Hippocampal formation (tissue), 2 donors: ENCODE measurements at places on chromosomes 11 and 22.

DNA sequence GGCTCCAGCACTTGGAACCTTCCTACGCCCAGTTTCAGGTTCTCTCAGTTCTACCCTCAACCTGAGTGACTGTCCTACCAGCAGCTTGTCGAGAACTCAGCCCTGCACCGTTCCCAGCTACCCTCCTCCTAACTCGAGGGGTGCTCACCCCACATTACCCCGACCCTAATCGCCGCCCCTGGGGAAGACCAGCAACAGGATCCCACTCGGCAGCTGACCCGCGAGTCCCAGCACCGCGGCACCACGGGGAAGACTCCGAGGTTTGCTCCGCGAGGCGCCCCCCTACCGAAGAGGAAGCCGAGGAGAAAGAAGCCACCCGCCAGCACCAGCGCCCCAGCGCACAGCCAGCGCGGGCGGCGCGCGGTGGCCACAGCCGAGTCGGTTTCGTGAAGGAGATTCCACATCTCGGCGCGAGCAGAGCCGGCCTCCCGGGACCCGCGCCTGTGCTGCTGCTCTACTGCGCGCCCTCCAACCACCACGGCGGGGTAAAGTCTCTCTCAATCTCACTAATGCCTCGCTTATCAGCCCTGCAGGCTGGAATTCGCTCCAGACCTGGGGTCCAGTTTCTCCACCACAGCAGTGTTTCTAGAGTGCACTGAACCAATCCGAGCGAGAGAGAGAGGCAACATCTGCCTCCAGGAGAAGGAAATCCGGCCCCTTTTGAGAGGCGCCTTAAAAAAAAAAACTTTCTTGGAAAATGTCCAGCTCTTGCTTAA is at the start of gene FOLH1:
Gene FOLH1, minus strand, starts transcription at position 597 of the 716 bp plus-strand sequence. Its CDS starts 193 bp downstream, at position 404.
- peak; percentile 52 for DNase-seq

- DNase-seq, result no peak
Measured at GRCh38 chr11:12838463-12839123, 164.4 kb downstream of the TEAD1 start.

GRCh38 chr11:70247042-70247709 is 23.3 kb upstream of the PPFIA1 start:
- DNase-seq, result no peak

GRCh38 chr11:12110201-12110713 is at the start of gene MICAL2:
Gene MICAL2, plus strand, starts transcription at chr11:12110590. Its CDS starts 51,566 bp downstream, at chr11:12162156.
- DNase-seq, result peak; percentile 79

DNA sequence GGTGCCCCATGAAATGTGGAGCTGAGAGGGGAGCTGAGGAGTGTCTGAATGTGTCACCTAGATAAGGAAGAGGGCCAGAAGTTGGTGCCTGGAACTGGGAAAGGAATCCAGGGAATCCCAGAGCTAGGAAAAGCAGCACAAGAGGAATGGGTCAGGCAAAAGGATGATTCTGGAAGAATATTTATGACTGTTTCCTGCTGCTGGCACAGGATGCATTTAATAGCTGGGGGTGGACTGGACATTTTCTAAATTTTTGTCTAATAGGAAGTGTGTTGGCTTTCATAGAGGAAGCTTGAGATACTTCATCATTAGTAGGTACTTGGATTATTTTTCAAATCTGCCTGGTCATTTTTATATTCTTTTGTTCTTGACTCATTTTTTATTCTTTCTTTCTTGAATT is 17.4 kb upstream of the MRGPRX2 start:
- DNase-seq, result no peak

DNA sequence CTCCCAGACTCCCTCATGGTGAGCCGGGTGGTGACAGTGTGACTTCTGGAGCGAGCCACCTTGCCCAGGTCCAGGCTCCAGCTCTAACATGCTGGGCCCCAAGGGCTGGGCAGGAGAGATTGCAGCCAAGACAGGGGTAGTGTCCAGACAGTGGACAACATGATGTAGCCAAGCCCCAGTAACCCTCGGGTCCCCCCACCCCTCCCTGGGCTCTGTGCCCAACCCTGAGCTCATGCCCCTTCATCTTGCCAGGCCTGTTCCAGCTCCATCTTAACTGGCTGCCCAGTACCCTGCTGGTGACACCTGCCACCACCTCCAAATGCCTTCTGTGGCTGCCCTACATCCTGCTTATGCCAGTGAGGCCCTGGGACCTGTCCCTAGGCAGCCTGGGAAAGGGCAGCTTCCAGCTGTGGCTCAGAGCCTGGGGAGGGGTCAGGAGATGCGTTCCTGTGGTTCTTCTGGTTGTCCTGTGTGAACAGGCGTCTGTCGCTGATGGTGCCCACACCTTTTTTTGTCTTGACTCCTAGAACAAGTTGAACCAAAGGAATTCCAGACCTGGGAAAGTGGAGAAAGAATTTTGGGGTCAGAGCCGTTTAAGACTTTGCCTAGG is 12.5 kb upstream of the SYT12 start:
- DNase-seq, result no peak

DNA sequence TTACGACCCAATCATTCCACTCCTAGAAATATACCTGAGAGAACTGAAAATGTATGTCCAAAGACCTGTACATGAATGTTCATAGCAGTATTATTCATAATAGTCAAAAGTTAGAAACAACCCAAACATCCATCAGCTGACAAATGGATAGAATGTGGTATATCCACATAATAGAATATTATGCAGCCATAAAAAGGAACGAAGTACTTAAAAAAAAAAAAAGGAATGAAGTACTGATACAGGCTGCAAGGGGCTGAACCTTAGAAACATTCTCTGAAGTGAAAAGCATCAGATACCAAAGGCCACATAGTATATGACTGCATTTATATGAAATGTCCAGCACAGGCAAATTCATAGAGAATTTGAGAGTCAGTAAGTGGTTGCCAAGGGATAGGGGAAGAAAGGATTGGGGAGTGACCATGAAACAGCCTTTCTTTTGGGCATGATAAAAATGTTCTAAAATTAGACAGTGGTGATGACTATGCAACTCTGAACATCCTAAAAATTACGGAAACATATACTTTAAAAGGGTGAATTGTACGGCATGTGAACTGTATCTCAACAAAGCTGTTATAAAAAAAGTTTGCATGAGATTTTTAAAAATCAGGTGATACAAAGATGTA is 1.8 kb downstream of the TPST2 start:
- DNase-seq, result no peak

- DNase-seq, result no peak
Measured at GRCh38 chr11:80388536-80388935, 947.7 kb upstream of the TENM4 start.

DNA sequence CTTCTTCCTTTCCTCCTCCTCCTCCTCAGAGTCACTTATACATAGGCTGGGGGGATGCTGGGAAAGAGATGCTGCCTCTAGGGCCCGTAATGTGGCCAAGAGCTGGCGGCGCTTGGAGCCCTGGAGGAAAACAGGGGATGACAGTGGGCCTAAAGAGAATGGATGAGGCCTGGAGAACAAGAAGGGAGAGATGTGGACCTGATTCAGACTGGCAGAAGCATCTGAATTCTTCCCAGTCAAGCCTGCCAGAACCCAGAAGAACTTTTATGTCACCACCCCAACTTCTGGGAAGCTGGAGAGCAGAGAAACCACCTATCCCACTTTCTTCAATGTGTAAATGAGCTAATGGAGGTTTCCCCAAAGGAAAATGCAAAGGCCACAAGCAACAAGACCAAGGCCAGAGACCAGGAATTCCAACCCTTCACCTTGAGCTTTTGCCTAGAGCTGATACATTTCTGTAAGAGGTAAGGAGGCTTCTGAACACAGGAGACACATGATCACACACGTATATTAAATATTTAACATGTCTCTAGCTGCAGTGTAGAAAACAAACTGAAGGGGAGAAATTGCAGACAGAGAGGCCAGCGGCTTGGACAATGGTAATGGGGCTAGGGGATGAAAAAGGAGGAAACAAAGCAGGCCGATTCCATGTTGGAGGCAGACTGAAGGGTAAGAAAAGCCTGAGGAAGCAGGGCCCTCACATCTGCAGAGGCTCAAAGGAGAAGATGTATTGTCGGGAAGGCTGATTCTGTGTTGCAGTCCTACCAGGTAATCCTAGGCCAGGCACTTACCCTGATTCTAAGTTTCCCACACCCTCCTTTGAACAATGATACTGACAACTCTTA is 1.1 kb downstream of the RRP8 start:
- DNase-seq, result no peak

DNA sequence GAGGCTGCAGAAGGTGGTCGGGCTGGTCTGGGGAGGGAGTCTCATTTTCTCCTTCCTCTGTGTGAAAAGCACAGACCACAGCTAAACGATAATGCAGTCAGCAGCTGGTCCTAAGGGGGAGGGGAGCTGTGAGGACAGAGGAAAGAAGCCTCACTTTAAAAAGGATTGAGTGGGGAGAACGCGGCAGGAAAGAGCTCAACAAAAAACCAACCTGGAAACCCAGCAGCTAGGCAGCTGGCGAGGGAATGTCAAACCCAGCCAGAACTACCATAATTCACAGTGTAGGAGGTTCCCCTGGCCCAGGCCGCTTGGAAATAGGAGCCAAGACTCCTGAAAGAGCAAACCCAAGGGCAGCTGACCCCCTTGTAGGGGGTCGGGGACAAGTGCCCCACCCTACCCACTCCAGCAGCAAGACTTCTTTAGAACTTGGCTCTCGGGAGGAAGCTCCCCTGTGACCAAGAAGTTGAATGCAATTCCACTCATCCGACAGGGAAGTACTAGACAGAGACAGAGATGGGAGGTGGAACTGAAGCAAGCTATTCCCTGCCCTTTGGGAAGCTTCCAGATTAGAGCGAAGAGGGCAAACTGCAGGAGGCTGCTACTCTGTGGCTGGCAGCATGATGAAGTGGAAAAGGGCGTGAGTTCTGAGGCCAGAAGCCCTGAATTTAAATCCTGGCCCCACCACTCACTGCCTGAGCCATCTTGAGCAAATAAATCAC is 16.5 kb upstream of the DGKZ start:
- peak; percentile 40 for DNase-seq

GRCh38 chr11:47768101-47768612 is 1.0 kb upstream of the FNBP4 start:
- peak; percentile 72 for DNase-seq

DNA sequence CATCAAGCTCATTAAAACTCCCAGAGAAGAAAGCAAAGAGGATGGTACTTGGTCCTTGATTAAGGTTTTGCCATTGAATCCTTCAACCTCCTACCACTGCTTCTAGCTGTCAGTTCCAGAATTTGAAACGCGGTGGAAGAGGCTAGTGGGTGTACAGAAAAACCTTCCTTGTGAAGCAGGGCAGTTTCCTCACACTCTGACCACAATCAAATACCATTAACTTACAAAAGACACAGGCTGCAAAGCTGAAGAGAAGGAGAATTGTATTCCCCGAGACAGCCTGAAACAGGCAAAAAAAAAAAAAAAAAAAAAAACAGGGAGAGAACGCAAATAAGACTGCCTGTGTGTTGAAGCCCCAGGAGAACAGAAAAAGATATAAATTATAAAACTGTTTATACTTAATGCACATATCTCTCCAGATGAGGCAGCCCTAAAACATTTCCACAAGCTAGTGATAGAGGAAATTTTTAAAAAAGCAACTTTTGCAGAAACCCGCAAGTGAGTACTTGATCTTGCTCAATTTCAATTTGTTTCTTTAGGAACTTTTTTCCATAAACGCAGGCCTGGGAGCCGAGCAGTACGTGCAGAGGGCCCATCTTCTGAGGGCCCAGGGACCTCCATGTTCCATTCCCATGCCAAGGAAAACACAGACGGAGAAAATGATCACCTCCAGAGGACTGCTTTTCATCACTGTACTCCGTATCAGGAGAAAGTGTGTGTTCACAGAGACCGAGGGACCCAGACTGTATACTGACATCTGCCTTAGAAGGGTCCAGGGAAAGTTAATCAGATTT is 218.7 kb upstream of the BLID start:
- DNase-seq, result no peak

- no peak for DNase-seq
Measured at GRCh38 chr11:64285885-64286800, 495 bp downstream of the GPR137 start.

DNA sequence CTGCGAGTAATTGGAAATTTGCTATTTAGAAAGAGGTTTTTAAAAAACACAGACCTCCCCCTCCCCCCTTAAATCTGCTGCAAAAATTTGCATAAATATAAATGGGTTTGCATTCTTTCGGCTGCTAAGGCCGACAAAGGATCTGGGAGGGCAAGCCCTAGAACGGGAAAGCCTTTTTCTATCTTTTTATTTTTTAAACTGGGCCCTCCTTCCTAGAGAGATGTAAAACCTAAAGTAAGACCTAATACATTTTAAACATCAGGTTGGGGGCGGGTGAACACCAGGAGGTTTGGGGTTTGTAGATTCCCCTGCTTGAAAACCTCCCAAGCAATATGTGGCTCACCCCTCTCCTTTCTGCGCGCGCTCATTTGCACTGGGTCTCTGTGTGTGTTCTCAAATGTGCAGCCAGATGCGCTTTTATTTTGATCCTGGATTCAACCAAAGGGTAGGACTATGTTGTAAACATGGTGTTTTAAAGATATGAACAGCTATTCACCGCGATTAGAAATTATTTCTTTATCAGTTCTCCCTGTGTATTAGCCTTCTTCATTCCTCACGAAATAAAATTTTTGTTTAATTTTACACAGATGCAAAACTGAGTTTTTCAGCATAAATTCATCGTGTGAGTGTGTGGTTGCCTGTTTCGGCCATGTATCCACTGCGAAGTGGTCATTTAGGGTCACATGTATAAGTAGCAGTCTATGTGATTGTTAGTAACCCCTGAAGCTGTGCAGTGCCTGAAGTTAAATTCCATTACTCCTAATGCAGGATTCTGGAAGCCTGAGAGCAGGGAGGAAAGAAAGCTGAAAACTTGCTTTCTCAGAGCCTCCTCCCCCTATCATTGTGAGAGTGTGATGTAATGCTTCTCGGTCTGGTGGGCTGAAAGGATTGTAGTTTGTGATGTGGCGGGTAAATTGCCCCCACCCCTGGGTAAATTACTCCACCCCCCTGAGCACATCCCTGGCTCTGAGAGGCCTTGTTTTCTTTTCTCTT is 988 bp downstream of the TNRC6B start:
- DNase-seq, result no peak

DNA sequence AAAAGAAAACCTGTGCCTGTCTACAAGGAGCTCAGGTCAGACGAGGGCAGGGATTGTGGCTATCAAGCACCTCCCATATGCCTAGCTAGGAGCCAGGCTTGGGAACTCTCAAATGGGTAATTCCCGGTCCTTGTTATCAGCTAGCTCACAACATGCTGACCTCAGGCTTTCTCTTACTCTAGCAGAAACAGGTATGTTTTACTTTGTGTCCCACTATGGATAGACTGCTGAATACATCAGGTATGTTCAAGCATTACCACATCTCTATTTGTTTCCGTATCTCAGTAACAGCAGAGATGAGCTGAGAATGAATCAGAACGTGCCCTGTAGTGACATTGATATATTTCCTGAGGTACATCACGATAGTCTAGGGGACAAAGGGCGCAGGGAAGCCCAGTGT is 29.4 kb downstream of the SHISA8 start:
- no peak for DNase-seq
